ENCODE measurements at places on chromosomes 7 and 10.

DNA sequence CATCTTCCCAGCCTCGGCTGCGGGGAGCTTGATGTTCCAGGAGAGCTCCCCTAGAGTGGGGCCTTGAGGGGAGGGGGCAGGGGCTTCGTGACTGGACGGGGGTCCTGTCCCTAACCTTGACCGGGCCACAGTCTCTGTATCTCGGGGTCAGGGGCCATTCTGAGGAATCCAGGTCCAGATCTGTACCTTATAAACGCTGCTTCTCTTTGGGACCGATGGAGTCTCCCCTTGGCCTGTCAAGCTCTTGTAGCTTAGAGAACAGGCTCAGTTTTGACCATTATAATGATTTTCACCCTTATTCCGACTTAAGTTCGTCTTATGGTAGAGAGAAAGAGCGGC is 831 bp downstream of the ZKSCAN5 start:
- no peak for DNase-seq

DNA sequence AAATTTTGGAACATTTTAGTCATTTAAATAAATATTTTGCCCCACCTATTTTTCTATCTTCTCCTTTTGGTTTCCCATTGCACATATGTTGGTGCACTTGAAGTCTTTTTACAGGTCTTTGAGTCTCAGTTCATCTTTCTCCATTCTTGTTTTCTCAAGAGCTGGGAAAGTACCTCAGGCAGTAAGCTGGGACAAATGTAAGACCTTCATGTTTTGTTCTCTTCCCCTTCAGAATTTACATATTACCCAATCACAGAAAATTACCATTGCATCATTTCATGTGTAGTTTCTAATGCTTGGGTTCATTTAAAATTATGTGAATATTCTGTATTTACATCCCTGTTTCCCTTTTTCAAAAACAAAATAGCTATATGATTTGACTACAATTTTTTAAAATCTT is 1150.0 kb upstream of the POT1 start:
- DNase-seq, result no peak

- no peak for DNase-seq
These were observed 294.7 kb upstream of the PITRM1 start for GRCh38 chr10:3467052-3467951.

GRCh38 chr7:118801366-118801765 is 576.9 kb downstream of the ANKRD7 start:
- DNase-seq, result no peak

- DNase-seq, result no peak
These were observed 138.0 kb upstream of the PCGF5 start for GRCh38 chr10:91082447-91082846.

DNA sequence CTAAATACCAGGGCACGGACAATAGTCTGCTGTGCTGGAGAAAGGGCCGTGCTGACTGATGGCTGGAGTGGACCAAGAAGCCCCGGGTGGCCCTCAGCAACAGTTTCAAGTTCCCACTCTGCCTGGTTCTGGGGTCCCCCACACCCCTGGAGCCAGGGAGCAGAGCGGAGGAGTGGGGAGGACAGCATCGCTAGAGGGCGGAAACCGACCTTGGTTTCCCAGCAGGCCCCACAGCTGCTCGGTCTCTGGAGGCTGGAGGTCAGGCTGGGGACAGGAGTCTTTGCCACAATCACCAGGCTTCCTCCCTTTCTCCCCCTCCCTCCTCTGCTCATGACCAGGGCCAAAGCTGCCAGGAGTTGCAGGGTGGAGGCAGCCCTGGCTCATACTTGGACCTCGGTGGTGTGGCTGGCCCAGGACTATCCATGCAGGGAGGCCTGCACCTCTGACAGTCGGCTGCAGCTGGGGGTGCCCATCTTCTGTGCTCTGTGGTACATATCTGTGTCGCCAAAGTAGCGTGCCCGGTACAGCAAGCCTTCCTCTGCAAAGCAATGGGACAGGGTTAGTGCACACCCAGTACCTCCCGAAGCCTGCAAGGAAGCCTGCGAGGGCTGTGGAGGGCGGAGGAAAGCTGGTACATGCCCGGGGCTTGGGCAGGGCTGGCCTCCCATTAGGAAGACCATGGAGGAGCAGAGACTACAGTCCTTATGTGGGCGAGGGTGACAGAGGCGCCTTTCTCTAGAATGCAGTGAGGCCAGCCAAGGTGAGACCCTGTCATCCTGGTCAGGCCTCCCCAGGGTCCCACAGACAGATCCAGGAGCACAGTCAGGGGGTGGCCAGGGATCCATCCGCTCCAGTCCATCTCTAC is 19.1 kb downstream of the DNAJB12 start:
- DNase-seq, result peak; percentile 76

DNA sequence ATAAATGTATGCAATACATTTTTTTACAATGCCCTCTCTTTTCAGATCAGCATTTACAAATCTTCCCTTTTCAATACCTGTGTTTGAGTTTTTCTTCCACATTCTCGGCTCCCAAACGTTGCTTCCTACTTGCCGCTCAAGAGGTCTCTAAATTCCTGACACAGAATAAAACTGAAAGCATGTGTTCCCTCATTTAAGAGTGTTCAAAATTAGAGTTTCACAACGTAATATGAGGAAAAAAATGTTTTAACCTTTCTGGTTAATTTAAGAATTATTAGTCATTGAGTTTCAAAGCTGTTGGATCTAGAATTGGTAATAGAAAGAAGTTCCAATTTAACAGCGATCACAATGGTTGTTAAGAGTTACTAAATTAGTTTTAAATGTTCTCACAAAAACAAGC is 100.4 kb downstream of the ARID5B start:
- no peak for DNase-seq

- DNase-seq, result no peak
These were observed 19.9 kb upstream of the ZMIZ1 start for GRCh38 chr10:79048639-79049550.

DNA sequence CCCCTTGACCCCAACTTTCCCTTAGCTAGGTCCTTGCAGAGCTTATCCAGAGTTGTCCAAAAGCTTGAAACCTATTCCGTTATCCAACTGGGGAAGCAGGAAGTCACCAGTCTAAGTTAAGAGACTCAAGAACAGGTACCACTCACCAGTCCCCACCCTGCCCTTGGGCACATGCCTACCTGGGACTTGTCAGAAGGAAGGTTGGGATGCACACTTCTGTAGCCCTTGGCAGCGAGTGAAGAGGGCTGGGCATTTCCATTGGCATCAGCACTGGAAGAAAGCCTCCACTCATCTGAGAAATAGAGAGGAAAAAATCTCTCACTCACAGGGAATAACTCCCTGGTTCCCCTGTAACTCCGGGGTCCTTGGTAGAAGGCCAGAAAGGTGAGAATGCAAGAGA is 131.0 kb upstream of the PDLIM1 start:
- no peak for DNase-seq

GRCh38 chr7:17405786-17406185 is 107.3 kb downstream of the AHR start:
- DNase-seq, result no peak

GRCh38 chr10:53534428-53534827 is 761.8 kb upstream of the MBL2 start:
- no peak for DNase-seq

DNA sequence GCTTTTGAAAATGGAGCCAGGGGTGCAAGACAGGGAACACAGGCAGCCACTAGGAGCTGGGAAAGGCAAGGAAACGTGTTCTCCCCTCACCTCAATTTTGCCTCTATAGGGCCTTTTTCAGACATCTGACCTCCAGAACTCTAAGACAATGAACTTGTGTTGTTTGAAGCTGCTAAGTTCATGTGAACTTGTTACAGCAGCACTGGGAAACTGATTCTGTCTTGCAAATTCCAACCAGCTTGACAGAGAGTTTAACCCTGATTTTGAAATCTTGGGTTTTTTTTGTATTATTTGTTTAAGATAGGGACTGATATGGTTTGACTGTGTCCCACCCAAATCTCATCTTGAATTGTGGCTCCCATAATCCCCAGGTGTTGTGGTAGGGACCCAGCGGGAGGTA is 852.9 kb downstream of the LRMDA start:
- no peak for DNase-seq

GRCh38 chr10:69584624-69585023 is 11.4 kb upstream of the NEUROG3 start:
- no peak for DNase-seq

DNA sequence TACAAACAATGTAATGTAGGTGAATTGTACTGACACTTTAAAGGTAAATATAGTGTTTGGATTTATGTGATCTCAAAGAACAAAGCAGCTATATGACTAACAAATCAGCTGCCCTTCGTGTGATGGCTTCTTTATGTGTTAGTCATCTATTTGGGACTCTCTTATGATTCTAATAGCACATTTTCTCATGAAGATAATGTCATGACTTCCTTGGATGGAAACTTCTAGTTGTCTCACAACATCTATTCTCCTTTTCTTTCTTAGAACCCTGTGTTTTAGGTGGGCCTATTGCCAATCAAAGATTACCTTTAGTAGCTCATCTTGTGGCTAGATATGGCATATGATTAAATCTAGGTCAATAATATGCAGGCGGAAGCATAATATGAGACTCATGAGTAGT is 45.0 kb downstream of the TMEM106B start:
- DNase-seq, result no peak

- DNase-seq, result no peak
These were observed 605.8 kb downstream of the PTPRN2 start for GRCh38 chr7:157981778-157982177.

DNA sequence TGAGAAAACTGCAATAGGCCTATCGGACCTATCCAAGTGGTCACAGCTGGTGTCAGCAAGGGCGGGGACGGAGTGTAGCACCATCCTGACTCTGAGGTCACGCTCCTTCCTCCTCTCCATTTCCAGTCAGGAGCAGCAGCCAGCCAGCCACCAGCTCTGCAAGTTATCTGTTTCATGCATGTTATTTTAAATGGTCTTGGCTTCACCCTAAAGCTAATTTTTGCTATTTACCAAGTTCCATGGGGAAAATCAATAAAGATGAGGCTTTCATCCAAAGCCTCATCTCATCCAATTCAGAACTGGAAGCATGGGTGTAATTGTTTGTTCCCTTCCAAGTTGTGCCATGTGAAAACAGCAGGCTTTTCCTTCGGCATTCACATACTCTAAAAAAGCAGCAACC is 49.3 kb downstream of the ICA1 start:
- no peak for DNase-seq

DNA sequence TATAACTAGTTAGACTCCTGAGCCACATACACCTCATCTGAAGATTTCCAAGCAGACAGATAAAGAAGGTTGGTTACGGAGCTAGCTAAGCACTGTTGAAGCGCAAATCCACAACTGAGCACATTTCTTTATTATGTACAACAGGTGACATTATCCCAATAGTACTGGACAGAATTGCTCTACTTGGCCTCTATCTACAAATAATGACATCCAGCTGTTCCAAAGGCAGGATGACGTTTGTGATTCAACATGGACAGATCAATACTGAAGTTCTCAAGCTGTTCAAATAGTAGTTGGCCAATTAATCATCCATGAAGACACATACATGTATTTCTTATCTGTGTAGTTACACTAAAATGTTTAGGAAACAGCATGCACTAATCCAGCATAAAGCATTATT is 101.0 kb downstream of the UBE2H start:
- no peak for DNase-seq

- DNase-seq, result no peak
These were observed 58.9 kb upstream of the LYZL2 start for GRCh38 chr10:30688456-30688855.

- DNase-seq, result no peak
These were observed 423 bp downstream of the LSM5 start for GRCh38 chr7:32489788-32490126.

GRCh38 chr10:62597226-62597625 is 207.3 kb upstream of the ADO start:
- no peak for DNase-seq

GRCh38 chr7:105256761-105257231 is 131.9 kb downstream of the SRPK2 start:
- no peak for DNase-seq

- DNase-seq, result no peak
These were observed 85.6 kb downstream of the ST8SIA6 start for GRCh38 chr10:17368708-17369272.

DNA sequence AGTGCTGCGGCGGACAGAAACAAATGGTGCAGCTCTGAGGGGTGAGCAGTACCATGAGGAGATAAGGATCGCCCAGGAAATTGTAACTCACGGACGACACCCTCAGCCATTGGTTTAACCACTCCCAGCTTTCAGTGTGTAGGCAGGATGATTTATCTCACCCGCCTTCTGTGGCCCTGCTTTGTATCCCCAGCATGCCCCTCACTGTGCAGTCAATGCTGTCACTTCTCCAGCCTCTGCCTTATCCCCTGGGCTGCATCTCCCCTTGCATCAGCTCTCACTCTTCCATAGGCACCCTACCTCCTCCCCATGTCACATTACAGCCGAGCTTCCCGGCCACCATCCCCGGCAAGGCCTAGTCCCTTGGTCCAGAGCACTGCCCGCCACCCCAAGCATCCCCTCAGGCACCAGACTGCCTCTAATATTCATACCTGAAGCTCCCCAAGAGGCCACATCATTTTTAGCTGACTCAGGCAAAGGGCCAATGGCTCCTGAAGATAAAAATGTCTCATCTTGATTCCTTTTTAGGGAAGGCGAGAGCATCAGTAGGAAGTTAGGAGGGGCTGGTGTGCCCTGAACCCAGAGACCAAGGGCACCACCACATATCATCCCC is 77.1 kb downstream of the CARD11 start:
- peak; percentile 25 for DNase-seq

DNA sequence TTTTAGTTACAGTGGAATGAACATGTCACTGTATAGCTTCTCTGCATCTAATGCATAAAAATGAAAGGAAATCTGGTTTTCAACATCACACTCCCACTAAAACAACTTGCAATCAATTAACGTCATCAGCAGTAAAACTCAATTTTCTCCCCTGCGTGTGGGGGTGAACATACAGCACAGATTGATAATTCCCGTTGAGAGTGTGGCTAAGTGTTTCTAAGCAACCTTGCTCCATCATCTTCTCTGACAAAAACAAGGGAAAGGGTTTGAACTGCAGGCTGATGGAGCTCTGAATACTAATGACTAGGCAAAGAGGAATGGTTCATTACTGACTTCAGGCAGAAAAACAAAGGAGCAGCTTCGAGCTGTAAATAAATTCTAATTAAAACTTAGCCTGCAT is 238.3 kb downstream of the PARD3 start:
- DNase-seq, result no peak

DNA sequence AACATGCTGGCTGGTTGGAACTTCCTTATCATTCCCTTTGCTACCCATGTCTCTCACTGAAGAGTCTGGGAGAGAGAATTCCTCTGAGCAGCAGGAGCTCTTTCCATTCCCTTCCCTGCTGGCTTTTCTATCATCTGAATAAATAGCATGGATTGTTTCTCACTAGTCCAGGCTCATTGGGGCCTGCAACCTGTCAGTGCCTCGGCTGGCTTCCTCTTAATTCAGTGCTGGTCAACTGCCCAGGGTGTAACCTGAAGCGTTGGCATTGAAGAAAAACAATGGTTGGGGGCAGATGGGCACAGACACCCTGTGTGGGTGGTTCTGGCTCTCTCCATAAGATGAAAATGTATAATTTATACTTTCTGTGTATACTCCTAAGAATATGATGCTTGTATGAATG is 155.6 kb downstream of the ANLN start:
- DNase-seq, result no peak

GRCh38 chr7:86598311-86598710 is 45.4 kb upstream of the GRM3 start:
- no peak for DNase-seq

GRCh38 chr10:26481914-26482550 is 43.9 kb downstream of the APBB1IP start:
- DNase-seq, result no peak
